AG10803 (cell line): ENCODE measurements at places on chromosomes 5 and 9.

DNA sequence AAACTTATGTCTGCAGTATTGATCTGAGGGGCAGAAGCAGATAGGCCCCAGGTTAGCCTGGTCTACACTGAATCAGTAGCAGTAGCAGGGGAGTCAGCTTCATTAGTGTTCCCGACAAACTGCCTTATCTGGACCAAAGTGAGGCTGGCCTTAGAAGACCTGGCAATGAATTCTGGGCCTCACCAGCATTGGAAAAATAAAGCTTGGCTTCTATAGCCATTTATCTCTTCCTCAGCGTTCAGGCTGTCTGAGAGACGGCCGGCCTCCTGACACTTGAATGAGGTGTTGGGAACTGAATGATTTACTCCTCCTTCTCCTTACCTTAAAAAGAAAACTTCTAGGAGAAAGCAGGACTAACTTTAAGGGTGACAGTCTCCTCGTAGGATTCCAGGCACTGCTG is 141.8 kb upstream of the RUSC2 start:
- DNase-seq: no peak

GRCh38 chr9:31790720-31791119 is 593.7 kb upstream of the ACO1 start:
- DNase-seq: no peak

- DNase-seq: peak; percentile 86
Measured at GRCh38 chr5:78610163-78610583, 38.4 kb downstream of the LHFPL2 start.

- DNase-seq: no peak
Measured at GRCh38 chr9:15522130-15522755, 11.5 kb upstream of the PSIP1 start.

GRCh38 chr9:74125941-74126340 is 371.2 kb upstream of the RORB start:
- no peak for DNase-seq

- DNase-seq: no peak
Measured at GRCh38 chr5:57805732-57806131, 323.1 kb upstream of the ACTBL2 start.

- DNase-seq: peak; percentile 65
Measured at GRCh38 chr9:72533322-72533721, 11.9 kb downstream of the TMC1 start.
